Psoas muscle (tissue), 8 donors: ENCODE measurements at places on chromosomes 5 and 9. TPM values are rescaled to one million over a fixed set of nuclear protein-coding genes. Genes with fewer than 3 reads are reported as not detected.

ARSK gene
- 1.6 TPM for total RNA-seq

NRG2 gene
- total RNA-seq: 19.6 TPM

GHR gene
- total RNA-seq: 31.4 TPM

IL31RA gene
- 0.49 TPM for total RNA-seq

DNA sequence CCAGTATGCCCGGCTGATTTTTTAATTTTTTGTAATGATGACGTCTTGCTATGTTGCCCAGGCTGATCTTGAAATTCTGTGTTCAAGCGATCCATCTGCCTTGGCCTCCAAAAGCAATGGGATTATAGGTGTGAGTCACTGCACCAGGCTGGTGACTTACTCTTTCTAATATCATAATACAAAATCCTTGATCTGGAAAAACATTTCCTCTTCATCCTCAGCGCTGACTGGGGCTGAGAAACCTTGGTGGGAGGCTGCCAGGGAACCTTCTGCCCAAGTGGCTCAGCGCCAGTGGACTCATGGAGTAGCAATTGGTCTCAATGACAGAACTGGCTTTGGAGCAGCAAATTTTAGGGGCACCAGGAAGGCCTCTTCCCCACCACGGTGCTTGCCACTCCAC, 17.5 kb upstream of the SEMA4D start:
- DNase-seq: no peak
- H3K27ac ChIP-seq: no peak overlapping the region
- no peaks in the 10 kb centered on the region for H3K36me3 ChIP-seq
- peaks cover 13% of the 10 kb centered on the region for H3K4me1 ChIP-seq
- no peak overlapping the region for H3K4me3 ChIP-seq

GRCh38 chr9:89388084-89388867, 70.0 kb downstream of the SECISBP2 start:
- DNase-seq: peak; percentile 87
- no peak overlapping the region for H3K4me3 ChIP-seq
- H3K36me3 ChIP-seq: peaks cover 76% of the 10 kb centered on the region

DNA sequence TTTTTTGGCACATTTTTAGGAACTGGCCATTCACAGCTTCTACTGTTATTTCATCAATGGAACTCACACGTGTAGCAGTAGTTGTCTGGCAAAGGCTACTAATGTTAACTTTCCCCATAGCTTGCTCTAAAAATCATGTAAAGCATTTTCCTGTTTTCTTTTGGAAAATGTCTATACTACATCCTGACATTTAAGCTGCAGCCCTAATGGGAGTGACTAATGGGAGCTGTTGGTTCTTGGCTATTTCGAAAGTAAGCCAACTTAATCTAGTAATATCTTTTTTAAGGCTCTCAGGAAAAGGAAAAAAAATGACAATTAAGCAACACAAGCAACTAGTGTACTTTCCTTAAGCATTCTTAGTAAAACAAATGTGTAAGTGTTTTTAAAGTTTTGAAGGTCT, 169.2 kb downstream of the SLC12A2 start:
- H3K27me3 ChIP-seq: no peaks in the 10 kb centered on the region
- H3K36me3 ChIP-seq: no peaks in the 10 kb centered on the region
- no peak overlapping the region for H3K27ac ChIP-seq

DNA sequence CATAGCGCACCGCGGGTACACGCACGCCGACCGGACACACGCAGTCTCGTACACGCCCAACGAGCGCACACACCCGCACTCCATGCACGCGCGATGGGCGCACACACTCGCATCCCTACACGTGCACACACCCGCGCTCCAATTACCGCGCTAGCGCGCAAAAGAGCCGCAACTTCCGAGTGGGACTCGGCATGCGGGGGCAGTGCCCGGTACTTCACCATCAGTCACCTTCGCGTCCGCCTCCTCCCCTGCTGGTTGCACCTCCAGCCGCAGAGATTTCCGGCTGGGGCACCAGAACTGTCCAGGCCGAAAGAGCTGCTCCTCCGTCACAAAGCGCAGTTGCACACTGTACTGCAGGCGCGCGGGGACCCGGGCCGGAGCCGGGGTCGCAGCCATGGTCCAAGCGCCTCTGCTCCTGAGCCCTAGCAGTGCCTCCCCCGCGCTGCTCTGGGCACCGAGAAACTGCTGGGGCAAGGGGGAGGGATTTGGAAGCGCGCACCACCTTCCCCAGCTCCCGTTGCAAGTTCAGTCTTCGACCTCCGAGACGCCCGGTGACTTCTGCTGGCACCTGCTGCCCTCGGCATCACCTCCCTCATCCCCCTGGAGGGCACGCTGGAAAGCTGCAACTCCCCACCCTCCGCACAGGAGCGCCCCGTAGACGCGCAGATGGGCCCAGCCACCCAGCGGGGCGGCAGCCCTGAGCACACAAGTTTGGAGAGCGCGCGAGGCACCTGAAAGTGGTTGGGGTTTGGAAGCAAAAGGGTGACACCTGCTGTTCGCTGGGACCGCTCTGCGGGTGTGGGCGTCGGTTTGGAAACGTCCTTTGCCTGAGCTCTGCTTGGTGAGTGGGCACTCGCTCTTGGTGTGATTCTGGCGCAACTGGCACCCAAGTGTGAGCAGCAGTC, 337.4 kb upstream of the PUM3 start:
- H3K4me3 ChIP-seq: peak overlapping the region; percentile 54
- H3K27ac ChIP-seq: no peak overlapping the region
- H3K4me1 ChIP-seq: peaks cover 5% of the 10 kb centered on the region
- H3K36me3 ChIP-seq: no peaks in the 10 kb centered on the region
- DNase-seq: peak; percentile 55

DNA sequence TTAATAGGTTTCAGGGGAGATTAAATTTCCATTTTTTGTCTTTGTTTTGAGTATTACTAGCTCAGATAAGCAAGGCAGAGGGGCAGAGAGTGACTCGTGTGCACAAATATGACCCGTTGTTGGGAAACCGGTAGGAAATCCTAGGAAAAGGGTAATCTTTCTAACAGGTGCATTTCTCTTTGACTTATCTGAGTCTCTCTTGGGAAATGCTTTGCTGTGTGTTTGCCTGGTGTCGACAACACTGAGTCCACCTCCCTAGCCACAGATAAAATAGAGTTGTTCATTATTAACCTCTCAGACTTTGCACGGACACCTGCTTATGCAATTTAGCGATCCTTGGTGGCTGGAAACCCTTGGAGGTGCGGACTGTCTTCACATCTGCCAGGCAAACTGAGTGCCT, 164.2 kb downstream of the FGF1 start:
- no peak overlapping the region for H3K4me3 ChIP-seq
- H3K36me3 ChIP-seq: no peaks in the 10 kb centered on the region
- no peaks in the 10 kb centered on the region for H3K27me3 ChIP-seq
- no peaks in the 10 kb centered on the region for H3K4me1 ChIP-seq
- no peak for DNase-seq

GRCh38 chr5:165579911-165580310, 2074.5 kb downstream of the MAT2B start:
- H3K4me3 ChIP-seq: no peak overlapping the region
- no peaks in the 10 kb centered on the region for H3K36me3 ChIP-seq
- no peak overlapping the region for H3K27ac ChIP-seq
- no peaks in the 10 kb centered on the region for H3K27me3 ChIP-seq
- H3K4me1 ChIP-seq: no peaks in the 10 kb centered on the region

DNA sequence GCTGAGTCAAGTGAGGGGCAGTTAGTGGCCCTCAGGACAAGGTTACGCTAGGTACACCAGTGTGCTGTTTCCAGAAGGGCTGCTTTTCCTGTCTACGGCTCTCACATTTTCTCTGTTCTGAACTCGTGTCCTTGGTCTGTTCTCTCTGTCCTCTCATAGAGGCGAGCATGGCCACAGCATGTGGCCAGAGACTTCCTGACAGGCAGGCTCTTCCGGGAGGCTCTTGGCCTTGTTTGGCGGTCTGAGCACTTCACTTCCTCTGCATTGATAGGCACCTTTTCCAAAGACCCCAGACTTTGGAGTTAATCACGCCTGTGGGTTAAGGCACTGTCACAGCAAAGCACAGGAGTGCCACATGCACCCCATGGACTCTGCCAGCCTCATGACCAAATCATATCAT, 1.2 kb downstream of the CKMT2 start:
- DNase-seq: no peak
- H3K4me3 ChIP-seq: peak overlapping the region; percentile 78
- H3K27ac ChIP-seq: peak overlapping the region; percentile 98
- peaks cover 4% of the 10 kb centered on the region for H3K36me3 ChIP-seq

GRCh38 chr5:121025671-121026070, 561.6 kb downstream of the PRR16 start:
- H3K4me1 ChIP-seq: no peaks in the 10 kb centered on the region
- DNase-seq: no peak
- H3K27ac ChIP-seq: no peak overlapping the region
- H3K27me3 ChIP-seq: no peaks in the 10 kb centered on the region
- H3K4me3 ChIP-seq: no peak overlapping the region
- H3K36me3 ChIP-seq: no peaks in the 10 kb centered on the region

DNA sequence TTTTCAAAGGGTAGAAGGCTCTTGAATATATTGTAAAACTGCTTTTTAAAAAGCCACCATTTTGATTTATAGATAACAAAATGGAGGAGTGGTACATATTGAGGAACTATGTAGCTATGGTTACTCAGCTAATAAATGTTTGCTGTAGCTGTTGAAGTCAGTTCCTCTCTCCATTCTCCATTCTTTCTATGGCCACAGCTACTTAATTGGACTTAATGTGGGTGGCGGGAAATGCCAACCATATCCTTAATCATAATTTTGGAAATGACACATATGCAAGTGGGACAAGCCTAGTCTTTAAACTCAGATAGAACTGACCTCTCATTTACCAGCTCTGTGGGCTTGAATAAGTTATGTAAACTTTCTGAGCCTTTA, 10.6 kb downstream of the CDKN2A start:
- no peak overlapping the region for H3K4me3 ChIP-seq
- peaks cover 15% of the 10 kb centered on the region for H3K27me3 ChIP-seq
- H3K36me3 ChIP-seq: no peaks in the 10 kb centered on the region
- no peak for DNase-seq

- no peak for DNase-seq
- H3K27me3 ChIP-seq: no peaks in the 10 kb centered on the region
- H3K27ac ChIP-seq: no peak overlapping the region
- no peak overlapping the region for H3K4me3 ChIP-seq
- no peaks in the 10 kb centered on the region for H3K4me1 ChIP-seq
- no peaks in the 10 kb centered on the region for H3K36me3 ChIP-seq
Measured at GRCh38 chr5:79227484-79228025, 8.4 kb upstream of the JMY start.

- H3K27me3 ChIP-seq: no peaks in the 10 kb centered on the region
- H3K4me1 ChIP-seq: no peaks in the 10 kb centered on the region
- no peak overlapping the region for H3K4me3 ChIP-seq
- no peaks in the 10 kb centered on the region for H3K36me3 ChIP-seq
- H3K27ac ChIP-seq: no peak overlapping the region
- no peak for DNase-seq
Measured at GRCh38 chr5:14071433-14071832, 71.7 kb upstream of the TRIO start.

- peaks cover 3% of the 10 kb centered on the region for H3K27me3 ChIP-seq
- DNase-seq: no peak
- H3K36me3 ChIP-seq: no peaks in the 10 kb centered on the region
- H3K27ac ChIP-seq: no peak overlapping the region
- no peak overlapping the region for H3K4me3 ChIP-seq
Measured at GRCh38 chr9:98164912-98165311, 27.5 kb downstream of the CORO2A start.

DNA sequence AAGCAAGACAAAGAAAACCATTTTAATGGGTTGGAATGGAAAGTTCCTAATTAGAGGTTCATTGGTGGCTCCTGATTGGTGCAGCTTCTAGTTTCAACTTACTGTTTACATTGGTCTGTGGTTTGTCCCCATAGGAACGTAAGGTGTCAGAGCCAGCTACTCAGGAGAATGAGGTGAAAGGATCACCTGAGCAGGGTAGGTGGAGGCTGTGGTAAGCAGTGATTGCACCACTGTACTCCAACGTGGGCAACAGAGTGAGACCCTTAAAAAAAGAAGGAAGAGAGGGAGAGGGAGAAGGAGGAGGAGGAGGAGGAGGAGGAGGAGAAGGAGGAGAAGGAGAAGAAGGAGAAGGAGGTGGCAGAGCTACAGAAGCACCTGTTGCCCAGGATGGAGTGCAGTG, 30.4 kb downstream of the KCNIP1 start:
- no peaks in the 10 kb centered on the region for H3K36me3 ChIP-seq
- no peak overlapping the region for H3K4me3 ChIP-seq
- DNase-seq: no peak
- H3K27me3 ChIP-seq: no peaks in the 10 kb centered on the region

- no peaks in the 10 kb centered on the region for H3K4me1 ChIP-seq
- no peaks in the 10 kb centered on the region for H3K36me3 ChIP-seq
- DNase-seq: no peak
- H3K27ac ChIP-seq: no peak overlapping the region
- no peaks in the 10 kb centered on the region for H3K27me3 ChIP-seq
- H3K4me3 ChIP-seq: no peak overlapping the region
Measured at GRCh38 chr5:142395334-142395733, 70.5 kb upstream of the SPRY4 start.

DNA sequence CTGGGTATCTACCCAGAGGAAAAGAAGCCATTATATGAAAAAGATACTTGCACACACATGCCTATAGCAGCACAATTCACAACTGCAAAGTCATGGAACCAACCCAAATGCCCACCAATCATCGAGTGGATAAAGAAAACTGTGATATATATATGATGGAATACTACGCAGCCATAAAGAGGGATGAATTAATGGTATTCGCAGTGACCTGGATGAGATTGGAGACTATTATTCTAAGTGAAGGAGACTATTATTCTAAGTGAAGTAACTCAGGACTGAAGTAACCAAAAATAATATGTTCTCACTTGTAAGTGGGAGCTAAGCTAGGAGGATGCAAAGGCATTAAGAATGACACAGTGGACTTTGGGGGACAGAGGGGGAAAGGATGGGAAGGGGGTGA, 30.0 kb upstream of the GABBR2 start:
- no peaks in the 10 kb centered on the region for H3K36me3 ChIP-seq
- no peak overlapping the region for H3K27ac ChIP-seq

DNA sequence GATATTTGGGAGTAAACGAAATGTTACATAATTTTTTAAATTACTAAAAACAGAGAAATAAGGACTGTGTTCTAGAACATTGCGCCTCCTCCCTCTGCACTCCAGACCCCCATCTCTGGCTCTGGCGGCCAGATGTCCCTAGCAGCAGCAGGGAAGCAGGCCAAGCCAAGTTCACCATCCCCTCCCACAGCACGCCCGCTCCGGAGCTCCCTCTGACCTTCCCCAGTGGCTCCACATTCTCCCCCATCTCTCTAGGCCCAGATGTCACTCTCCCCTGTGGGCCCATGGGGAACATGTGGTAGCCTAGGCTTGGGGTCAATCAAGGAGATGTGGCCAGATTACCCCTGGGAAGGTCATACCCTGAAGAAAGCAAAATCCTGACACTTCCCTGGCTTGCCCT, 6.3 kb upstream of the WNK2 start:
- no peak overlapping the region for H3K27ac ChIP-seq
- H3K36me3 ChIP-seq: no peaks in the 10 kb centered on the region
